Hematopoietic multipotent progenitor cell (in vitro differentiated cells): ENCODE measurements at places on chromosomes 2 and 18.

- DNase-seq = no peak
Observed at GRCh38 chr2:240916571-240917008, 10.5 kb downstream of the CROCC2 start.

GRCh38 chr18:39241534-39241933 lies 1675.9 kb upstream of the CELF4 start:
- no peak for DNase-seq

- no peak for DNase-seq
Observed at GRCh38 chr2:148794558-148794957, 80.5 kb upstream of the KIF5C start.

DNA sequence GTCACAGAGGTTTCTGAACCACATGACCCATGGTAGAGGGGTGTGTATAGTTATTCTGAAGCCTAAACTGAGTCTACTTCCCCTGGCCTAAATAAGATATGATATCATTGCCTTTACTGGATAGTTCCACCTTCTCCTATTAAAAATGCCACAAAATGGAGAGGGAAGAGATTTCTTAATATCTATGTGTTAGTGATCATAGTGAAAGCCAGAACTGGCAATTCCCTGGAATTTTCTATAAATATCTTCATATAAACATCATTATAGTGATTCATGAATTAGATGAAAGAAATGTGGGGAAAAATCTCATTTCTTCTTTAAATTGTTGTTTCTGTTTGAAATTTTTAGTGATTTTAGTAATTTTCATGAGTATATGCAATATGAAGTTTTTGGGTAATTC lies 45.8 kb downstream of the TSHZ1 start:
- DNase-seq = no peak

DNA sequence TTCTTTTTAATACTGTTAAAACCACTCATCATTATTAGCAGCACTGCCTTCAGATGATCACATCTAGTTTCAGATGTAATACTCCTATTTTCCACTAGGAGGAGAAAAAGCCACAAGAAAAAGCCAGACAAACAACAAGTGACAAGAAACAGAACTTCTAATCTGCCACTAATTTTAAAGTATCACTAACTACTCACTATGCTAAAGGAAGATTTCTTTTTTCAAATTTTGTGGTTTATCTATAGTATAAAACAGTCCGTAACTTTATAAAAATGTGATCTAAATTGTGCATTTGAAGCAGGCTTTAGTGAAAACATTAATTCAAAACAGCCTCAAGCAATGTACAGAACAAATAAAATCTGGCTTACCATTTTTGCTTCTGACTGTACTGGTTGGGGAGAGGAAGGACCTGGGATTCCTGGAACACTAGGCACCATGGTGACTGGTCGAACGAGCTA lies 56.8 kb downstream of the ATF2 start:
- DNase-seq = peak; percentile 9

- no peak for DNase-seq
Observed at GRCh38 chr2:25293958-25294562, 47.7 kb downstream of the DNMT3A start.

- no peak for DNase-seq
Observed at GRCh38 chr2:45763255-45763654, 111.8 kb downstream of the PRKCE start.

DNA sequence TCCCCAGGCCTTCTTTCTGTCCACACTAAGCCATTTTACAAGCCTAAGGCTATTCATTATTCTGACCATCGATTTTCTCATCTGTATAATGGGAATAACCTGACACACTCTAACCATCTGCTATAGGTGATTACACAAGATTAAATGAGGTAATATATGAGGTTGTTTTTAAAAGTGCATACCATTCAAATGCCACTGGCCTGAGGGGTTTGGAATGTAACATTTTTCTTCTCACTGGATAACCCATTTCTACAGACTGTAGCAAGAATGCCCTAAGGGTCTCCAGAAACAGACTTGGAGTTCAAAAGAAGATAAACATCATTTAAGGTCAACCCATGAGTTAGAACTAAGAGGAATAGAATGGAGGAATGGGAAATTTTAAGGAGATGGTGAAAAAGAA lies 111.7 kb upstream of the SETBP1 start:
- DNase-seq = no peak

DNA sequence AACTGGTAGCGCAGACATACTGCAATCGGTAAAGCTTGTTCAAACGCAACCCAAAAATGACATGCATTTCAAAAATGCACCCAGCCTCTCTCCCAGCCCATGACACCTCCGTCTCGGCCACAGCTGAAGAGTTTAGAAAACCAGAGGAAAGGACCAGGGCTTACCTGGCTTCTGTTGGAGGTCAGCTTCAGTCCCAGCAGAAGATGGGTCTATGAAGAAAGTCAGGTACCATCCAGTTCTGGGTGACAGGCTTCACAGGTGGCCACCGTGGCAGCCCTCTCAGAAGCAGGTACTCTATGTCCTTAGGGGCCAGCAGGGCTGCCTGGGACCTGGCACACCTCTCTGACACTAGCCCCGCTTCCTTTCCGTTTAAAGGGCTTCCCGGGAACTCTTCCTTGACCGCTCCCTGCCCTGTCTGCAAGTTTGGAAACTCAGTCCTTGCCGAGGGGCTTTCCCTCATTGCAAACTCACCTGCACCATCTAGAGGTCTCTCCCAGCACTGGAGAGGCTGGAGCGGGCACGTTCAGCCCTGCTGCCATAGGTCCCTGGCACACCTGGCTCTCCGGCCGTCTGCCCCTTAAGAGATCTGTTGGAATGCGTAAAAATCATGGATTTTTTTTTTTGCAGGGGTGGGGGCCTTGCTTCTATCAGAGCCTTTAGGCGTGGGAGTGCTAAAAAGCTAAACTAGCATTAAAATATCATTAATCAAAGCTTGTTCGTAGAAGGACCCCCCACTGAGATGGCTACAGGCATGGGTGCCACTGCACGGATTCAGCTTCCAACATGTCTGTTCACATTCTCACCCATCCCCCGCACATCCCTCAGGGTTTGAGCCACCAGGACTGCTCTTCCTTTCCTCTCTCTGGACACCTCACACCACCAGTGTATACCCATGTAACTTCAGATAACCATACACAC lies at the start of gene EDAR:
Gene EDAR, minus strand, starts transcription at position 425 of the 918 bp plus-strand sequence. CDS start 58,206 bp downstream, outside the sequence.
- DNase-seq = peak; percentile 19

GRCh38 chr18:53443831-53444230 lies 780.6 kb downstream of the MBD2 start:
- no peak for DNase-seq

DNA sequence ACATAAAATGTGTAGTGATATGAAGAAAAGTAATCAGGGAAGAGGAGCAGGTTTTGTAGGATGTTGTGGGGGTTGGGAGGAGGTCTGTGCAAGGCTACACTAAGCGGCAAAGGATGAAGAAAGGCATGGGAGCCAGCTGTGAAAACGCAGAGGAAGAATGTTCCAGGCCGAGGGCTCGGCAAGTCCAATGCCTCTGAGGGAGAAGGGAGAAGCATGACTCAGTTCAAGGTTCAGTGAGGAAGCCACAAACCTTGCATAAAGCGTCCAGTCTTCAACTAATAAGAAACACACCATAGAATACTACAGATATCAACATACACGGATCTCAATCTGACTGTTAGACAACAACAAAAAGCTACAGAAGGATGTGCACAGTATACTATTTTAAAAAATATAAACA lies 16.2 kb downstream of the EPB41L3 start:
- no peak for DNase-seq
